ENCODE measurements at places on chromosomes 7 and 10.

GRCh38 chr7:97818066-97818663 is 54.0 kb downstream of the ASNS start:
- DNase-seq, result no peak

GRCh38 chr10:13608246-13608853 is 21.6 kb downstream of the PRPF18 start:
- no peak for DNase-seq

DNA sequence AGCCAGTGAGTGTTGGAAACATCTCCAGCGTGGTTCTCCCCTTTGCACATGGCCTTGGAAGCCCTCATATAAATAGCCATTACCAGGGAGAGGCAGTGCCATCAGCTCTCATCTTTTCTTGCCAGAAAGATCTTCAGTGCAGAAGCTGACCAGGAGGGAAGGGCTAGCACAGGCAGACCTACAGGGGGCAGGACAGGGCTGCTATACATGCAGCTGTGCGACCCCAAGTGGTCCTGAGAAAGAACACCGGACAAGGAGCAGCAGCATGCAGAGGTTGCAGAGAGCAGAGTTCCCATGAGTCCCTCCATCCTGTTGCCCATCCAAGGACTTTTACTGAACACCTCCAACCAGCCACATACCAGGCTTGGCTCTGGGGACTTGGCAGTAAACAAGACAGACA is 17.1 kb downstream of the GRID1 start:
- no peak for DNase-seq

DNA sequence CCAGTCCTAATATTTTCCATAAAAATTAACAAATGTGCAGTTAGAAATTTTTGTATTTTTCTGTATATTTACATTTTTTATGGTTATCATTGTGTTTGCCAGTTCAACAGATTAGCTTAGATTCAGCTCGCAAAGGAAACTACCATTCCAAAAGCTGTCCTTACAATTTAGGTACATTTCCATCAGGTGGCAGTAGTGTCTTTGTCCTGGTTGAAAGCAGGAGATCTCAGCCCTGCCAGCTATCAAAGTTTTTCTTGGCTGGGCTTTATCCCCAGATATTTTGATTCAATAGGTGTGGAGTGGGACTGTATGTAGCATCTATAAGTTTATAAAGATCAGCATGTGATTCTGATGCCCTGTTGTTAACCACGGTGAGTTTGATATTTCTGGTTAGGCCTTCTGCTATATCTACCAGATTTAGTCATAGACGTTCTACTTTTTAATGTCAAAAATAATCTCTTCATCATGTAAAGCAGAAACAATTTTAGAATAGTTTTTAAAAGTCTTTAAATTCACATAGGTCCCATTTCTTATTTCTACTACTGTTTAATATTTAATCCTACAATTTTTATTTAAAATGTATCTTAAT is 15.5 kb upstream of the ICA1 start:
- DNase-seq, result no peak

DNA sequence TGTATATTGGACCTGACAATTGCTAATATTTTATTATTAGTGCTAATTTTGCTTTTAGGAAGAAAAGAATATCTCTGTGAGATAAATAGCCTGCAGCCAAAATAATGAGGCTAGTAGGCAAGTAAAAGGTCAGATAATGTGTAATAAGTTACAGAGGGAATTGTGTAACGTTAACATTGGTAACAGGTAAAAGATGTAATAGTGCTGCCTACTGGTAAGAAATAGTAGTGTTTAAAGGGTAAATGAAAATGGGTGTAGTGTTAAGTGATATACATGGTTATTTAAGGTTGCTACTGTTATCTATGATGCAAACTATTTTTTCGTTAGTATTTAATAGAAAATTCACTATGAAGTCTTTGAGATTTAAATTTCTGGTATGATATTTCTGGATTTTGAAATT is 9.2 kb upstream of the FOXP2 start:
- DNase-seq, result peak; percentile 21

- DNase-seq, result no peak
Observed at GRCh38 chr10:100155936-100156335, 29.9 kb downstream of the ERLIN1 start.

DNA sequence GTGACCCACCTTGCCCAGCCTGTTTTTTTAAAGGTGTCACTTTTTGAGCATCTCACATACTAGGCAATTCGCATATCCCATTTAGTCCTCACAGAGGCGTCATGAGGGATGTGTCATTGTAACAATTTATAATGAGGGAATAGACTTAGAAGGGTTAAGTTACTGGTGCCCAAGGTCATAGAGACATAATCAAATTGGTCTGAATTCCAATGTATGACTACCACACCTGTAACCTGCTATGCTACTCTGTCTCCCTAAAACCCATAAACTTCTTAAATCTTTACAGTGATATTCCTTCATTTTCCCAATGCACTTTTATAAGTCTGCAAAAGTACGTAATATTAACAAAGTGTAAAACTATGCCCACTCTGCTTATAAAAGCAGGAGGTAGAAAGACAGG is 7.1 kb downstream of the ZMYND11 start:
- no peak for DNase-seq

GRCh38 chr10:45557275-45557905 is 115.2 kb downstream of the ZFAND4 start:
- DNase-seq, result no peak

DNA sequence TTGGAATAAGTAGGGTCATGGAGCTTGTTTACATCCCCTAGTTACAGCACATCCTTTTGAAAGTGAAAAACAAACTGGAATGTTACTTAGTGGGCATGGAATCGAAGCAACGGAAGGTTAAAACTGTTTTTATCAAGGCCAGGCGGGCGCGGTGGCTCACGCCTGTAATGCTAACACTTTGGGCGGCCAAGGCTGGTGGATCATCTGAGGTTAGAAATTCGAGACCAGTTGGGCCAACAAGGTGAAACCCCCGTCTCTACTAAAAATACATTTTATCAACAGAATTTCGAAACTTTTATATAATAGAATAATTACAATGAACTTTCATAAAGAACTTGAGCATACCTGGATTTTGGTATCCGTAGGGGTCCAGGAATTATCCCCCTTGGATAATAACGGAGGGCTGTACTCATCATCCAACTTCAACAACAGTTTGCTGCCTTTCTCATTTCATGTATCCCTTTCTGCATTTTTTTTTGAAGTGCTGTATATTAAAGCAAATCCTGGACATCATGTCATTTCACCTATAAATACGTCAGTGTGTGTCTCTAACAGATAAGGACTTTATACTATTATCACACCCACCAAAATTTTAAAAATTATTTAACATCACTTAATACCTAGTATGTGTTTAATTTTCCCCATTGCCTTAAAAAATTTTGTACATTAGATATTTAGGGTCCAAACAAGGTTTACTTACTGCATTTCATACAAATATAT is 1.3 kb upstream of the TMED4 start:
- DNase-seq, result no peak

DNA sequence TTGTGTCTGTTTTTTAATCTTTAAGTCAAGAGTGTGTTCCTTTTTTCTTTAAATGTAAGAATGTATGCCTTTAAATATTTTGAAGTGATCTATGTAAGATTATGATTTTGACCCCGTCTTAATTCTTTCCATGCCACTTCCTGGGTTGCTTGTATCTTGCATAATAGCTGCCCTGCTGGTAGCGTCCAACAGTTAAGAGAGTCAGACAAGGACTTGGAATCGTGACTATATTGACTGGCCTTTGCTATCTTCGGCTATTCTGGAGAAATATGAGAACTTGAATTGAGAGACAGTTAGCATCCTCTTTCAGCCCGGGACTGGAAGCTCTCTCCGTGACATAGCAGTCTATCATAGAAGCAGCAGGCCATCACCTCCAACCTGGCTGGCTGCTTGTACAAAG is 13.0 kb downstream of the NRP1 start:
- DNase-seq, result no peak

DNA sequence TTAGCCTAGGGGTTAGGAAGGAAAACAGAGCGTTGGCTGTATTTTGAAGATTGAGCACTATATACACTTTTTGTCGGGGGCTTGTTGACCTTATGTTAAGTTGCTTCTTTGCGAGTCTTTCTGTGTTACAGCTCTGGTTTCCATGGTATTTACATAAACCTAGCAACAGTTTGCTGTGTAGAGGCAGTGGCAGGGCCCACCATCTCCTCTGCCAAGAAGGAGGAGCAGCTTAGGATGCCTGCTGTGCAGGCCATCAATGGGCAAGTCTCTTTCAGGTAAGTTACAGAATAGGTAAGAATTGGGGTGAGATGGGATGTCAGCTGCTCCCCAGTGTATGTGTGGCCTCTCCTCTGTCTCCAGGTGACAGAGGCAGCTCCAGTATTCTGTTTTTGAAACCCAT is 485.5 kb downstream of the LRMDA start:
- DNase-seq, result no peak

- no peak for DNase-seq
Observed at GRCh38 chr10:76324283-76324682, 892.9 kb downstream of the LRMDA start.

- DNase-seq, result no peak
Observed at GRCh38 chr10:30750971-30751677, 121.6 kb upstream of the LYZL2 start.

GRCh38 chr10:57818522-57818921 is 449.2 kb downstream of the IPMK start:
- no peak for DNase-seq

- no peak for DNase-seq
Observed at GRCh38 chr7:91541641-91542040, 277.4 kb downstream of the FZD1 start.

- DNase-seq, result no peak
Observed at GRCh38 chr7:13201628-13202027, 514.2 kb downstream of the ARL4A start.

GRCh38 chr10:128540781-128541761 is 414.8 kb upstream of the MKI67 start:
- peak; percentile 92 for DNase-seq

GRCh38 chr10:86958116-86958900 is at the start of gene SNCG:
Gene SNCG, plus strand, starts transcription at chr10:86958599. Its CDS starts 99 bp downstream, at chr10:86958698.
- DNase-seq, result peak; percentile 12

DNA sequence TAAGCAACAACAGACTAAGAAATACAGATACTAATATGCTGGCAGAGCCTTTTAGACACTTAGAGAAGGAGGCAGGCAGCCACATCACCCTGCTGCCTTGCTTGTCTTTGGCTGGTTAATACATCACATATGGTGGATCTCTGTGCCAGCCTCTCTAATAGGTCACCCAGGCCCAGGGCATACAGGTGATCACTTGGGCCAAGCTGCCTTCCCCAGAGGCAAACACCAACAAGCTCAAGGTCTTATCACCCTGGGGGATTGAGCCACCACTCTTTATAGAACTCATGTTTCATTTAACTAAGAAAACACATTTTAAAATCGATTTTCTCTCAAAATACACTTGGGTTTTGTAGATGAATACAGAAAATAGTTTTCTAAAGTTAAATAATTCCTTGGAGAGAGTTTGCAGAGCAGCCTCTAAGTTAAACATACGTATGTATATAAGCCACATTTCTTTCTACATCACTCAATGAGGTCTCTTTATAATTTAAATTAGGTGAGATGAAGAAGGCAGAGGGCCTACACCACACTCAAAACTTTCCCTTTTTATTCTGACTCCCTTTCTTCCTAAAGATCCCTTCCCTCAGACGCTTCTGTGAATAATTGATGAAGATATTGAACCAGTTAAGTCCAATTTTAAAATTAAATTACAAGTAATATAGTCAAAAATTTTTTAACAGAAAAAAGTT is 556.8 kb upstream of the GHITM start:
- DNase-seq, result no peak

DNA sequence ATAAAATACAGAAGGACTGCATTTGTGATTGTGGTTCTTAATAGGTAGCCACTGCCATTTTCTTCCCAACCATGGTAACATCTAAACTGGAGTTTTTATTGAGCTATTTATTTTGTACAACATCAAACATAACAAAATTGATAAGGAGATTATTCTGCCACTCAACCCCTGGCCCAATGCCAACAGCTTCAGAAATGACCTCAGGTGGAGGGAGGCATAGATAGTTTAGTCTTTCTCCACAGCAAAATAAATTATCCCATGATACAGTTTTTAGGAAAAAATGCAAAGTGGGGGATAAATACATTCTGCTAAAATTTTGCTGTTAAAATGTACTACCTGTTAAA is 57.6 kb downstream of the LRRTM3 start:
- no peak for DNase-seq

DNA sequence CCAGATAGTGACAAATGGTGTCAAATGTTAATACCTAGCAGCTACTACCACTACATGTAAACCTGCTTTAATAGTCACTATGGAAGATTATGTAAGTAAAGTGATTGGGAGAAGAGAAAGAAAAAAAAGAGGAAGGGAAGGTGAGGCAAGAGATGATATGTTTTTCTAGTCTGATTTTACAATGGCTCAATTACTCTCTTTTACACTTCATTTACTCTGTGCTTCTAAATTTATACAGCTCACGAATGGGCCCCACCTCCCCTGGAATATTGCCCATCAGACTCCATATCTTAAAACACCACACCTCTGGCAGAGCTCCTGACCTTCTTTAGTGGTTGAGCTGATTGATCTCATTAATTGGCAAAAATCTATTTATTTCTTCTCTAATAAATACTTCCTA is 28.0 kb upstream of the IKZF1 start:
- no peak for DNase-seq

DNA sequence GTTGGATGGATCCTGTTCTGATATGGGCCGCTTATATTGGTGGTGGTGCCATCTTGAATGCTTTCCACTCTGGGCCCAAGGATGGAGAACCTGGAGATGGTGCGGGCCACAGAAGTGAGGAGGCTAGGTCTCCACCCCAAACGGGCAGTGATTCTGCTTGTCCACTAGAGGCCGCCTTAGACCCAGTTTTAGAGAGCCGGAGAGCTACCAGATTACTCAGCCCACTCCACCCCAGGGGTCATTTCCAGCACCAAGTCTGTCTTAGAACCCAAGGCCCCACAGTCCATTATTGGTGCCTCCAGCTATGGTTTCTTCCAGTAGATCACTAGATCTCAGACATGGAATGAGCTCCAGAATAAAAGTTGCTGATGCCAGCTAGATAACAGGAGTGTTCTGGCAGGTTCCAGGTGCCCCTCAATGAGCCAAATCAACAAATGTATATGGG is 11.8 kb upstream of the CAMK2G start:
- peak; percentile 57 for DNase-seq

DNA sequence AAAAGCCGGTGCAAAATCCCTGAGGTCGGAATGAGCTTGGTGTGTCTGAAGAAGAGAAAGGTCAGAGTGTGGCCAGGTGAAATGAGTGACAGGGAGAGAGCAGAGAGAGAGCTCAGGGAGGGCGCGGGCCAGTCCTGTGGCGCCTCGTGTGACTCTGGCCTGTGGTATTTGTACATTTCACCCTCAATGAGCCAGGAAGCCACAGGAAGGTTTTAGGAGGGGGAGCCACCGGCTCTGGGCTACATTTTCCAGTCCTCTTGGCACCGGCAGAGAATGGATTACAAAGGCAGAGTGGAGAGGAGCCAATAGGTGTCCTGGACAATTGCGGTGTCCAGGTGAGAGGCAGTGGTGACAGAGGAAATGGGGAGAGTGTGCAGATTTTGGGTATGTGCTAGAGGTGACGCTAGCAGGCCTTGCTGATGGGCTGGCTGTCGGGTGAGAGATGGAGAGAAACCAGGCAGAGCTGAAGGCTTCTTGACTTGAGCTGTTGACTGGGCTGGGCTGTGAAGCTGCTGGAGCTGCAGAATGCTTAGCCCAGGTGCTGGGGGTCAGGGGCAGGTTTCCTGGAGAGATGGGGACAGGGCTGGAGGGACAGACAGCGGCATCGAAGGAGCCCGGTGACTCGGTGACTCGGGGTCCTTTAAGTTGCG is 38.1 kb downstream of the COL13A1 start:
- no peak for DNase-seq

- DNase-seq, result no peak
Observed at GRCh38 chr10:112160834-112161233, 22.7 kb downstream of the GPAM start.

All from NCI-H2171 treated with DMSO at 0.1 percent for 48 hours (cell line).